ENCODE measurements at places on chromosomes 16 and 17.

GRCh38 chr17:57436565-57436964 is 180.2 kb downstream of the MSI2 start:
- DNase-seq, result no peak

DNA sequence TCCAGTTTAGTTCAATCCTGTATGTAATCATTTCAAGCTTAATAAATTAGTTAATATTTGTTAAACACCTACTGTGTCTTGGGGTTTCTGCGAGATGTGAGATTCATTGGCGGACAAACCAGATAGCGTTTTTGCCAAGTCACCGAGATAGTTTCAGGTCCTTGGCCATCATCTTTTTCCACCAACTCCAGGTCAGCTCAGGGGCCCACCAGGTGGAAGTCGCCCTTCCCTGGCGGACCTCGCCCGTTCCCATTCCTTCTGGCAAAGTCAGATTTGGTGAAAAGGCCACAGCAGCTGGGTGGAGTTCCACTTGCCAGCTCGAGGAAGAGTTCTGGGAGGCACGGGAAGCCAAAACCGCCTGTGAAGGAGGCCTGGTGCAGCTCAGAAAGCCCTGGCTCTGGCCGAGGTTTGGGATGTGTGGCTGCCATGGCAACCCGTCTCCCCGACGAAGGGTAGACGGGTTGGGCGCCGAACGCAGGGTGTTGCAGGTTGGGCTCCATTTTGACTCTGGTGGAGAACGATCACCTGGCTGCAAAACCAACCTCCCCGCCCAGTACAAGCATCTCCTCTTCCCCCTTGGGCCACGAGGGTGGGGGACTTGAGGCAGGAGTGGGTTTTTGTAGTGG is 39.5 kb downstream of the CMIP start:
- DNase-seq, result no peak

DNA sequence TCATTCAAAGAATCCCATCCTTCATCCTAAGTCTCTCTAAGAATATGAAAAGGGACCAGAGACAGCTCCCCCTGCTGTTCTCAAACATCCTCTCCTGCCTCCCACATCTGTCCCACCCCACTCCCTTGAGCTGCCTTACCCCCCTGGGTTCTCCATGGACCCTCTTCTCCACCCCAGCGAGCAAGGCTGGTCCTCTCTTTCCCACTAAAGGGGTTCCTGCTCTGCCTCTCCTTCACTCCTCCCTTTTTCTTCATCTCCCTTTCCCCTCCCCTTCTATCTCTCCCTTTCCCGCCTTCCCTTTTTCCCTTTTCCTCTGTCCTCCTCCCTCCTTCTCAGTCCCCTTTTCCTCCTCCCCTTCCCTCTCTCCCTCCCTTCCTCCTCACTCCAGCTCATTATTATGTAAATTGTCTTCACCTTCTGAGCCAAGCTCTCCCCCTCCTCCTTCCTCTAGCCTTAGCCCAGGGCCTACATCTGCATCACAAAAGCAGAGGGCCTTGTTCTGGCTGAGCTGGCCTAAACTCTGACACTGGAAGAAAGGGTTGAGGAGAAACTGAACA is 90.0 kb downstream of the GNAO1 start:
- peak; percentile 63 for DNase-seq

GRCh38 chr16:81544700-81545271 is 100.2 kb downstream of the CMIP start:
- no peak for DNase-seq

DNA sequence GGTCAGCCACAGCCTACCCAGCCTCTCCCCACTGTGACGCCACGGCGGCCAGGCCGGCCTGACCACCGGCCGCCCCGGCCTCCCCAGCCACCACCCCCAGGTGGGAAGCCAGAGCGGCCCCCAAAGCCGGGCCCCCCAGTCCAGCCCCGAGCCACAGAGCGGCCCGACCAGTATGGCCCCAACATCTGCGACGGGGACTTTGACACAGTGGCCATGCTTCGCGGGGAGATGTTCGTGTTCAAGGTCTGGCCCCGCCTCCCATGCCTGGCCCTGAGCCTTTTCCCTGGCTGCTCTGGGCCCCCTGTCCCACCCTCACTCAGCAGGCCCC is 16.0 kb downstream of the MMP15 start:
- no peak for DNase-seq

DNA sequence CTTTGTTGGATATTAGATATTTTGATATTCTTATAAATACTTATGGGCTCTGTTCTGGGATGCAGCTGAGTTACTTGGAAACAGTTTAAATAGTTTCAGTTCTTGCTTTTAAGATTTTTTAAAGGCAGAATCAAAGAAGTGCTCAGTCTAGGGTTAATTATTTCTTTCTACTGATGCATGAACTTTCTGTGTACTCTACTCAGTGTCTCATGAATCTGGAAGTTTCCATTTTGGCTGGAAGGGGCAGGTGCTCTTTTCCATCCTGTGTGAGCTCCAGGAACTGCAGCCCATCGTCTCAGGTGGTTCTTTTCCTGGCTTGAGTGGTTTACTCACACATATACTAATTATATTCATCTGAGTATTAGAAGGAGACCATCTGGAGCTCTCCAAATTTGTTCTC is 61.1 kb upstream of the CPHXL start:
- no peak for DNase-seq

GRCh38 chr17:47810200-47810821 is 11.3 kb downstream of the OSBPL7 start:
- no peak for DNase-seq

DNA sequence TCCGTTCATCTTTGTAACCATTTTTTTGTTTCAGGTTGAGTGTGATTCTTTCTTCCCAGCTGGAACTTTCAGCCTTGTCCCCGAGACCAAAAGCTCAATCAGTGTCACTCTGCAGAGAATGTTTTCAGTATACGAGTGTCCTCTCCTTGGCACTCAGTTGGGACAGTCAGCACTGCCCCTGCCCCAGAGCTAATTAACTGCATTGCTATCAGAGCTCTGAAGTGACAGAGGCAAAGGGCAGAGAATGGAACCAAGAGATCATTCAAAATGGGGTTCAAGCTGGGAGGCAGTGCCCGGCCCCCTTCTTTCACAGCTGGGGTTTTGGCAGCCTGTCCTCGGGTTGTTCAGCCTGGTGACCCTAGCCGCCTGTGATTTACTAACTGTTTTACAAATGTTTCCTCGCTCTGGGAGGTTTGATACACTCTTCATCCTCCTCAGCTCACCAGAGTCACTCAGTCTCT is 195.9 kb upstream of the TBX2 start:
- DNase-seq, result no peak

DNA sequence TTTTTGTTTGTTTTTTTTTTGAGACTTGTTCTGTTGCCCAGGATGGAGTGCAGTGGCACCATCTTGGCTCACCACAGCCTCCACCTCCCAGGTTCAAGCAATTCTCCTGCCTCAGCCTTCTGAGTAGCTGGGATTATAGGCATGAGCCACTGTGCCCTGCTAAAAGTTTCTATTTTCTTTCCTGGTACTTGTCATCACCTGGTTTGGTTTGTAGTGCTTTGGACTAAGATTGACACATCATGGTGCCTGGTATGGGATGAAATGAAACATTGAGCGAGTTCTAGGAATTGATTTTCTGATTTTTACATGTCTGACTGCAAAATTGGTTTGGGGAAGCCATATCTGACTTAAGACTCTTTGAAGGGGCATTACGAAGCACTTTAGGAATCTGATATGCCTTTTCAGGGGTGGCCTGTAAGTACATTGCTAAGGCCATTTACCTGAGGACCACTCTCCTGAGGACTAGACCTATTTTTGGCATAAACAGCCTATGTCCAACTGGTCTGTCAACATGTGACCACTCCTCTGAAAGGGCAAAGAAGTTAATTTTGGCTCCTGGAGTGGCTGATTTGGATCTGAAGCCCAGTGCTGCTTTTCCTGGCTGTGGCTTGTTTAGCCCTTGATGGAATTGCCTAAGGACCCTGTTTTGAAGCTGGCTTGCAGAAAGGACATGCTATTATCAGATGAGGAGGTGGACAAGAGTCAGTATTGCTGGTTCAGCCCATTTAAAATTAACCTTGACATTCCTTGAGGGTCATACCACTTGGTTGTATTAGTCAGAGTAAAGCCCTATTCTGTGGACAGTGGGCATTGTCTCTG is 18.4 kb upstream of the TBKBP1 start:
- DNase-seq, result no peak

DNA sequence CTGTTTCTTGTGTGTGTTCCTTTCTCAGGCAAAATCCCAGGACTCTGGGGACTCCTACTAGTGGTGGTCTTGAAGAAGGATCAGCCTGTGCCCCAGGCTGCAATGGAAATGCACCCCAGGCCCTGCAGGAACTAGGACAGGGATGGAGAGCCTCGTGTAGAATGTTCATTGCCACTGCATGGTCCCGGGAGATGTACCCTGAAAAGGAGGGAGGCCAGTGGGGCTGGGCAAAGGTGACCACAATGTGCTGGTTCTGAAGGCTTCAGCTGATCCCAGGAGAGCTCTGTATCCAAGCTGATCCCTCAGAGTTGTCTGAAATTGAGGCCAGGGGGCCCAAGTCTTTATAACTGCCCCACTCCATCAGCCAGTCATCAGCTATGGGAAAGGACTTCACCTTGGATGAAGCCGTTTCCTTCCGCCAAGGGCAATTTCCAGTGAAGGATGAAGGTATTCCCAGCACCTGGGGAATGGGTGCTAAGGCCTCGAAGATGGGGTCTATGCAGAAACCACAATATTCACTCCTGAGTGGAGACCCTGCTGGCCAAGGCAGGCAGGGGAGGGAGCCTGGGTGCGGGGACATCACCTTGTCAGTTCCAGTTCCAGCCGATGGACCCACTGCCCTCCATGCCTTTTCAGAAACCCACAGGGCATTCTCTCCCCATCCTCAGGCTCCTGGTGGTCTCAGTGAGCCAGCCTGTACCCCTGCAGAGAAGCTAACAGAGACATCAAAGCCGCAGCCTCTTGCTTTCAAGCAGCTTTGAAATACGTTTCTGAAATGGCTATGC is 59.9 kb upstream of the CDH5 start:
- no peak for DNase-seq

DNA sequence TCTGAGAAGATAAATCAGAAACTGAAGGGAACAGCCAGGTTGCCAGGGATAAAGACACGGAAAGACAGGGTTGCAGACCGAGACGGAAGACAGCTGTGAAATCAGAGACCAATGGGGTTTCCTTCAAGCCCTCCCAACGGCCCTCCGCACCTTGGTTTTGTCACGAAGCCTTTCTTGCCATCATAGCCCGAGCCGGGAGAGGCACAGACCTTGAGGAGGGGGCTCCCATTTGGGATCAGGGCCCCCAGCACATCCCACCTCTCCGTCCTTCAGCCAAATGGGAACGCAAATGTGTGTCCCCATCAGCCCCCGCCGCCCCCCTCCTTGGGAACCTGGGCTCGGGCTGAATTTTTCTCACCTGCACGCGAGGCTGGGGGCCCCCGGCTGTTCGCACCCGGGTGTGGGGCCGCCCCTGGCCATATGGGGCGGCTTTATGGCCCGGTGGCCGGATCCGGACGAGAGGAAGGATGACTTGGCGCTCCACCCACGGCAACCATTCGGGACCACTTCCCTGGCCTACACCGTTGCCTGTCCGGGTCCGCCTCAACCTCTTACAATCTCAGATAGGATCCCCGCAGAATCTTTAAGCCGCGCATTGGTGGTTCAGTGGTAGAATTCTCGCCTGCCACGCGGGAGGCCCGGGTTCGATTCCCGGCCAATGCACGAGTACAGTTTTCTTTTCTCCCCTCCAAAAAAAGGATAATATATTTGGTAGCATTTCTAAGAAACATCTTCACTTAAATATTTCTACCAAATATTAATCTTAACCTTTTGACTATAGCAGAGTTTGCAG is 1.4 kb upstream of the HES7 start:
- DNase-seq, result no peak

DNA sequence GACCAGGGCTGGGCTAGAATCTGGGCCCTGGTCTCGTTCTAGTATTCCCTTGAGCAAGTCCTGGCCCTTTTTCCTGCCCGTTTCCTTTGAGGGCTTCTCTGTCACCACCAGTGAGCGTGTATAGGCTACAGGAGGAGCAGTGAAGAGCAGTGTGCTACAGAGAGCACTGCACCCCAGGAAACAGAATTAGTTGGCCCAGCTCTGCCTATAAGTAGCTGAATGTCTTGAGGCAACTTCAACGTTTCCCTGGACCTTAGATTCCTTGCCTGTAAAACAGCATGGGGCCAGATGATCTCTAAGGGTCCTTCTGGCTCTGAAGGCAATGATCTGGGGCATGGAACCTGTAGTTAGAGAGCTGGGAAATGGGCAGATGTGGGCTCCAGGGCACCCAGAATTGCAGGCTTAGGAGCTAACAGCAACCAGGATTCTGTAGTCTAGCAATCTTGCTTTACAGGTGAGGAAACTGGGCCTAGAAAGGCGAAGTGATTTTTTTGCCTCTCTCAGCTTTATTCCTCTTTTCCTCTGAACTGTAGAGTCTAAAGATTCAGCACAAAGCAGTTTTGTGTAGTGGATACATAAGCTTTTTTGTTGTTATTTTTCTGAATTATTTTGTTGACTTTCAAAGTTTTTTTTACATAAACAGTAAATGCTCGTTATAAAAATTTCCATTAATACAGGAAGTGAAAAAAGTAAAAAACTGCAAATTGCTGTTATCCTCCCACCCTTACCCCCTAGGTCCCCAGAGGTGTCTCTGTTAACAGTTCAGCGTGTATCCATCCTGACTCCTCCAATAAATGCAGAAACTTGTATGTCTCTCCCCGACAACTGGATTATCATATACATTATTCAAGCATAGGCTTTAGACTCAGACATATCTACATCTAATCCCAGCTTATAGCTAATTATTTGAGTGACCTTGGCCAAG is 1.7 kb upstream of the MYL4 start:
- no peak for DNase-seq

GRCh38 chr16:6356911-6357310 is 975.7 kb upstream of the RBFOX1 start:
- DNase-seq, result no peak

DNA sequence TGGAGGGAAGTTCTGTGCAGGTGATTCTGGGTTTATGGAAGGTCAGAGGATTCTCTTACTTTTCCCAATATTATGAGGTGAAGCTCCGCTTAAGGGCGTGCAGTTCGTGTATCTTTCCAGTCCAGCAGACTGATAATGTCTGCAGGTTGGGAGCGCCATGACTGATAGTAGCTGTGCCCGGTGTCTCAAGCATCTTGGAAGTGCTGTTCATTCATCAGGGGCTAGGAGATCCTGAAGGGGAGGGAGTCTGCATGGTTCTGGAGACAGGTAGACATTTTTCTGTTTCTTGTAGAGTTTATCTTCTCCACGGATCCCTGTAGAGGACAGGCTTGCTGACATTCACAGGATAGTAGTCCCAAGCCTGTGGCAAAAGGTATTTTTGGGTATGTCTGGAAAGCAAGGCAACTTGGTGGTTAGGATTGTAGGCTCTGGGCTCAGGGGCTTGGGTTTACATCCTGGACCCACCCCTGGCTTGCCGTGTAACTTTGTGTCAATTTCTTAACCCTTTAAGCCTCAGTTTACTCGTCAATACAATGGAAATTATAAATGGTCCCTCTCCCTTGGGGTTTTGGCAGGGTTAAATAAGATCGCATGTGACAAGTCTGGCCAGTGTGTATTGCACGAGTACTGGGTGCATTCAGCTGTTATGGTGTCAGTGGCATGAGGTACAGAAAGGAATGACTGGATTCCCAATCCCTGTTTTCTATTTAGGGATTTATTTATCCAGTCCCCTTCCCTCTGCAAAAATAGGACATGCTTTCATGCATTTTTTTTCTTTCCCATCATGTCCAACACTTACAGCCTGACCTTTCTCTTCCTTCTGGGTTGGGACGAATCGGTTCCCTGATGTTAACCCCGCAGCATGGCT is 8.2 kb downstream of the HLF start:
- no peak for DNase-seq

- DNase-seq, result no peak
These were observed 45.2 kb upstream of the SMPD3 start for GRCh38 chr16:68493412-68494070.

GRCh38 chr17:55402374-55402773 is 19.3 kb downstream of the MMD start:
- no peak for DNase-seq
